ENCODE measurements at places on chromosomes 4 and X.

- DNase-seq: no peak
Observed at GRCh38 chrX:118286066-118286762, 59.7 kb upstream of the WDR44 start.

GRCh38 chr4:38452542-38452941 is 211.5 kb upstream of the KLF3 start:
- DNase-seq: no peak

GRCh38 chrX:13013363-13014110 is 30.9 kb downstream of the FAM9C start:
- no peak for DNase-seq

DNA sequence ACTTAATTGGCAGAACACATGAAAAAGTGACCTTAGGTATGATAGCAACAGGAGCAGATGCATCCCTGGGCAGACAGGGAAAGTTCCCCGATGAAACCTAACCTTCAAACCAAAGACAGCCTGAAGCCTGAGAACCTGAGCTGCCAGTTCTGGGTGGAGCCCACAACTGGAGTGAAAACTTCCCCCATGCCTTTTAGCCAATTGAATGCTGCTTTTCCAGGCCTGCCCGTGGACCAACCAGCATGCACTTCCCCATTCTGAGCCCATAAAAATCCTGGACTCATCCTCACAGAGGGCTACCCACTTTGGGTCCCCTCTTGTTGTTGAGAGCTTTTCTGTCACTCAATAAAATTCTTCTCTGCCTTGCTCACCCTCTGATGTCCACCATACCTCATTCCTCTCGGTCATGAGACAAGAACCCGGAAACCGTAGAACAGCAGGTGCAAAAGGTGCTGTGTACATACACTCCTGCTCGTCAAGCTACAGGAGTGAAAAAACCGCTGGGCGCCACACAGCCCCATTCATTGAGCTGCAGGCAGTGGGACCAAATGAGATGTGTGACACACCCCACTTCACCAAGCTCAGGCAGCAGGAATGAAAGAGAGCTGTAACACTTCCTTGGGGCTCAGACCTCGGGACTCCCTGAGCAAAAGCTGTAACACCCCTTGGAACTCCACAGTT is 13.9 kb upstream of the SLC7A11 start:
- DNase-seq: no peak

- no peak for DNase-seq
Observed at GRCh38 chr4:47639531-47639930, 154.5 kb downstream of the ATP10D start.

GRCh38 chr4:81905971-81906370 is 434.3 kb upstream of the RASGEF1B start:
- DNase-seq: no peak

- no peak for DNase-seq
Observed at GRCh38 chr4:10727140-10727880, 42.7 kb upstream of the CLNK start.

- DNase-seq: no peak
Observed at GRCh38 chr4:11497212-11497806, 68.6 kb upstream of the HS3ST1 start.

DNA sequence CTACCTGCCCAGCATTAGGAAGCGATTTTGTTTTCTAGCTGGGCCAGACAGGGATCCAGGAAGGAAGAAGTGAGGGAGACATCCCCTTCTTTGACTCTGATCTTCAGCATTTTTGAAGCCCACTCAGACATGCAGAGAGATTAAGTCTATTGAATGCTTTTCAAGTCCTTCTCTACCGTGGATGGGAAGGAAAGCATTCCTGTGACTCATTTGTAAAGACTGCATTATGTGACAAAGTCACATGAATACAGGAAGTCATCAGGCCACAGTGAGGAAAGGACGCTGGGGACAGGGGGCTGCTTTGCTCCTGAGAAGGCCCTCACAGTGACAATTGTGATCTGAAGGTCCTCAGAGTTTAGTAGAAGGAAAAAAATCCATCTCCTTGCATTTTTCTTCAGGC is 67.4 kb upstream of the GBA3 start:
- DNase-seq: no peak

GRCh38 chr4:9927341-9928007 is 93.8 kb downstream of the SLC2A9 start:
- no peak for DNase-seq

GRCh38 chr4:110926841-110927400 is 304.0 kb upstream of the PITX2 start:
- no peak for DNase-seq

DNA sequence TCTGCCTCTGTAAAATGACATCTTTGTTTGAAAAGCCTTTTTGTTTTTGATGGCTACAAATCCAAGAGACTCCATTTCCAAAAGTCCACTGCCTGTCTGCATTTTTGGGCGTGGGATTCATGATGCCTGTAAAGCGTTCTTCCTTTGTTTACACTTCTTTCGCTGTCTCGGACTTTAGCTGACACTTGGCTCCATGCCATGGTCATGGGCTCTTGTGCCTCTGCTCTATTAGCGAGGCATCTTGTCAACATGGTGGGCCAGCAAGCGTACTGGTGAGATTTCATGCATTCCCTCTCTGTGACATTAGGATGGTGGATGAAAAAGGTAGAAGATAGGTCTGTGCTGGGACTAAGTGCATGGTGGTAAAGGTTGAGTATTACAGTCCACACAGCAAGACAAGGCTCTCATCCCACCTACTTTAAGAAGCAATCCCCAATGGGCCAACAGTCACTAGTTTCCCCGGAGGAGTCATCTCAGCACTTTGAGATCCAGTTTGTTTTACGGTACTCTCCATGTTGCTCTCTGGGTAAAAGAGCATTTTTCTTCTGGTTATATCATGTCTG is 298.2 kb upstream of the KLF3 start:
- DNase-seq: no peak

DNA sequence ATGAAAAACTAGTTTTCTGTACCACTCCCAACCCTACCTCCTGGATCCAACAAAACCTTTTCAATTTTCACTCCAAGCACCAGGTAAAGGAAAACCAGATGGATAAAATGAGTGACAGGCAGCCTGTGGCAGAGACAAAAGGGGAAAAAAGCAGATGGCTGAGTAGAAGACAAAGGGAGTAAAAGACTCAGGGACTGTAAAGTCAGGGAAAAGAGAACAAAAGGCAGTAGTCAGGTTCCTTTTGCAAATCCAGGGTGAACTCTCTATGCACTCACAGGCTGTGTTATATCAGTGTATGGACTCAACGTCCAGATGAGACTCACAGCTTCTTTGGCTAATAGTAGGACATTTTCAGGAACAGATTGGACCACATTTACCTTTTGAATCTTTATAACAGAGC is 54.2 kb downstream of the QRFPR start:
- DNase-seq: no peak

GRCh38 chrX:15973299-15973698 is 118.7 kb upstream of the AP1S2 start:
- no peak for DNase-seq

All from NCI-H1436 treated with DMSO at 0.1 percent for 48 hours (cell line).